ENCODE measurements at places on chromosomes 5 and 9.

DNA sequence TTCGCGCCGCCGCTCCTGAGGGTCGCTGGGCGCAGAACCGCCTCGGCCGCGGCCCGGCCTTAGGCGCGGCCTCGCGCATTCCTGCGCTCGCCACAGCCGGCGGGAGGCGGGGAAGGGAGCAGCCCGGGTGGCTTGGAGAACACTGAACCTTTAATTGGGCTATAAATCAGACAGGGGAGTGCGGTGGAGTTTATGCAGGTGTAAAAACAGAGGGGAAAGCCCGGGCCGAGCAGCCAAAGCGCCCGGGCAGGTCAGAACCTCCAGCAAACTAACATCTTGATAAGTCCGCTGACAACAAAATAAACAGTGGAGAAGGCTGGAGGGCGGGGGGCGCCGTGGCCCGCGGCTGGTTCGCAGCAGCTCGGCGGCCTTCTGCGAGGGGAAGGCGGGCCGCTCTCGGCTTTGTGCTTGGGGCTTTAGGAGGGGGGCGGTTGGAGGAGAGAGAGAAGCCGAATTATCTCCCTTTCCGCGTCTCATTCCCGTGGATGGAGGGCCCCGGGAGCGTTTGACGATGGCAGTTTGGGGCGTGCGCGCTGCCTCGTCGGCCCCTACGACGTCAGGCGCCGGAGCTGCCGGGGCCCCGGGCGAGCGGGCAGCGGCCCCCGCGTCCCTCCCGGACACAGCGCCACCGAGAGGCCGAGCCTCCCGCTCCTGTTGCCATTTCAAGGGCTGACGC is 11.3 kb downstream of the FOXD1 start:
- no peak for DNase-seq

GRCh38 chr9:82912645-82913044 is 150.3 kb downstream of the RASEF start:
- DNase-seq, result no peak

GRCh38 chr5:107969847-107970246 is 299.1 kb upstream of the EFNA5 start:
- no peak for DNase-seq

DNA sequence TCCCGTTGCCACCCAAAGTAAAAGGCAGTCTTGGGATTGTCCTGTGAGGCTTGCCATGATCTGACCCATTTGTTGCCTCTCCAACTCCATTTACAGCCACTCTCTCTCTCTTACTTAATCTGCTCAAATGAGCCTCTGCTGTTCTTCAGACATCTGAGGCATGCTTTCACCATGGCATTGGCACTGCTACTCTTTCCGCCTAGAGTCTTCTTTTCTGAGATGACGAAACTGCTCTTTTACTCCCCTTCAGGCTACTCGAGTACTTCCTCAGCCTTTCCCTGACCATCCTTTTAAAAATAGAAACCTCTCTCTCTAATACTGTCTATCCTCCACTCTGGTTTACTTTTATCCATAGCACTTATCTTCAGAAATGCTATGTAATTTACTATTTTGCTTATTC is 9.0 kb downstream of the FOCAD start:
- DNase-seq, result no peak

DNA sequence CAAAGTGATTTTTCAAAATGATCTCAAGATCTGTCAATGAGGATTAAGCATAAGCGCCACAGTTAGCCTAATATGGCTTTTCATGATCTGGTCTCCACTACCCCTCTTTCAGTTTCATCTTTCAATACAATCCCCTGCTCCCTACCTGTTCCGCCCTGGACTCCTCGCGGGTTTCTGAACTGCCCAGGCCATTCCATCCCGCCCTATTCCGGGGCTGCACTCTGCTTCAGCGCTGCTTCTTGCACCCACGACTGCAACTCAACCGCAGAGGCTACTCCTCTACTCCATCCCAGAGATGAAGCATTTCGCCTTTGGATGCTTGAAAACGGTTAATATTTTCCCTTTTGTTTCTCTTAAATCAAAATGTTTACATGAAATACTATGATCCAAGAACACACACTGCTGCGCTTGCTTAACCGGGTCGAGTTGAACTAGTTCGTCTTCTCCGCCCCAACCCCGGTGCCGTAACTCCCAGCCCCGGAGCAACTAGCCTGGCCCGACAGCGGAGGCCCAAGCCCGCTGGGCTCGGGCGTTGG is 716 bp upstream of the OTULIN start:
- no peak for DNase-seq

- DNase-seq, result peak; percentile 47
Observed at GRCh38 chr5:137265457-137265856, 233.7 kb downstream of the SPOCK1 start.

DNA sequence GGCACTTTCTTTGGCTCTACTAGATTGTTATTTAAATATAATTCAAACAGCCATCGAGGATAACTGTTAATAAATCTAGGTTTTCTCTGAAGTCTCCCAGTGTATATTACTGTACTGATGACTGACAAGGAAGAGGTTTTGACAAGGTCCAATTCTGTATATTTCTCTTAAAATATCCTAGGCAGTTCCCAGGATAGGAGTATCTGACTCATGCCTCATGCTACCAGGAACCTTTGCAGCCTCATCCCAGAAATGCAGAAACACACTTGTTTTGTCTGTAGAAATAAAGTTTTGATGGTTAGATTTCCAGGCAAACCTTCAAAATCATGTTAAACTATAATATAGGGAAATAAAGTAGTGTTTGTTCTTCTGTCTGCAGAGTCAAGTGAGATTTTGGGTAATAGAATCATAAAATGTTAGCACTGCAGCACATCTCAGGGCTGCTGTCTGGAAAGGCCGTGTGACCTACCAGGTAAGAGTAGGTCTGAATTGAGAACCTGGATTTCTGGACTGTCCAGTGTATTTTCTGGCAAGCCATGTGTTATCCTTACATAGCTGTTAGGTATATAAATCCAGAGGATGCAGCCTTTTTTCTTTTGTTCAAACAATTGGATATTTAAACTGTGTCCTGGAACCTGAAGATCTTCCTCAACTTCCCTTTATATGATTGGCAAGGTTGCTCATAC is 8.3 kb downstream of the UBE2D2 start:
- DNase-seq, result peak; percentile 21

- DNase-seq, result peak; percentile 74
Observed at GRCh38 chr5:98872674-98873073, 56.1 kb downstream of the CHD1 start.

GRCh38 chr9:95463148-95464060 is 53.4 kb downstream of the PTCH1 start:
- DNase-seq, result no peak

DNA sequence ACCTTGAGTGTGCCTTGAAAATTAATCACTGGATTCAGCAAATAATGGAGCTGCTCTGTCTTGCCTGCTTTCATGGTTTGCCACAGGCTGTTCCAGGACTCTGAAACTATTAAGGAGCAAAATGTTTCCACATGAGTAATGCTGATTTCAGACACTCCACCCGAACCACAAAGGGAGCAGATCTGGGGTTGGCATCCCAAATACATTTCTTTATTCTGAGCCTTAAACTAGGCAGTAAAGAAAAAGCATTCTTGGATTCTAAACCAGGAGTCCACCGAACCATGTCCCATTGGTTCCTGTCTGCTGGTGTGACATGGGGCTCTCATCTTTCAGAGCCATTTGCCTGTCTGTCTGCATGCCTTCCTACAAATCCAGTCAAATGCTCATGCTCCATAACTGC is 10.1 kb upstream of the C1QTNF3 start:
- DNase-seq, result peak; percentile 79

DNA sequence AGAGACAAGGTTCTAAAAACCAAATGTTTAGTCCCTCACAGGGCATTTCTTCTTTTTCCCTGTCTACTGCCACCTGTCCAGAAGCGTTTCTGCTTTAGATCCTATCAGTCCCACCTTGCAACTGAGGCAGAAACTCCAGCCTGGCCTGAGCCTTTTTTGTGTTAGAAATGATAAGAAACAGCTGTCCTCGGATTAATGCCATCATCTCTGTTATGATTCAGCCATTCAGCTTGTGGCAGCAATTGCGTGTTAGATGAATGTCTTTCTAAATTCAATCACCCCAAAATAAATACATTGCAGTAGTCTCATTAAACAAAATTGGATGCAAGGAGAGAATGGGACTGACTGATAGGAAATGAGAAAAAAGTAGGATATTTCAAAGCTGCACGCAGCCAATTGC is 28.3 kb upstream of the FRMPD1 start:
- peak; percentile 25 for DNase-seq

GRCh38 chr5:87411973-87412629 is 629 bp downstream of the CCNH start:
- peak; percentile 47 for DNase-seq

All from fibroblast of mammary gland (primary cell).